ENCODE measurements at places on chromosomes 1 and 21.
A peak's percentile ranks its signal among the peaks of the same experiment; 100 is the strongest.

DNA sequence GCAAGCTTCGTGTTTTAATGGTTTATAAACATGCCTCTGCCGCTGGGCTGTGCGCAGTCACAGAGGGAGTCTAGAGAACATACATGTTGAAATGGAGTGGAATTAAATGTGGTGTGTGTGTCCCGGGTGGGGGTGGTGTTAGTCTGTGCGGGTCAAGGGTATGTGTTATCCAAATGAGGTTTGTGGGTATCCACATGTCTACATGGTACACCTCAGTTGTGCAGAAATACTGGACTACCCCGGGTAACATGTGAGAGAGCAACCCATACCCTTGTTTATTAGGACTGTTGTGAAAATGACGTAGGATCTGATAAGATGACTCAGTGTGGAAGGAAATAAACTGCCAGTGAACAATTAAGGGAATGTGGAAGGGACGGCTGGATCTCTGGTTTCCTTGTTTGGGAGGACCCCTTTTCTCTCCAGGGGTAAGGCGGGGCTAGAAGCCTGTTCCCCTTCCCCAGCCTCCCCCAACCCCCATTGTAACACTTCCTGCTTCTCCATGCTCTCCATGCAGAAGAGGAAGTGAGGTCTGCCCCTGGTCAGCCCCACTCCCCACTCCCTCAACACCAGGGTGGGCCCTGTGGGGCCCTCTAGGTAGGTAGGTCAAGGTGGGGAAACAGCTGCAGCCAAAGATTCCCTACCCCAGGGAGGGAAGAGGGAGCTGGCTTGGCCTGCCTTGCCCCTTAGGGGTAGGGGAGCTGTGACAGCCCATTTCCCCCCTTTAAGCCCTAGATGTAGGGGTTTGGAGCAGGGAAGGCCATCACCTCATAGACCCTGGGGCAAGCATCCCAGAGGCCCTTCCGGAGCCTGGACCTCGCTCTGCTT lies 690 bp downstream of the EPS8L3 start:
- no peak for DNase-seq

GRCh38 chr1:25927521-25928265 lies 21.5 kb upstream of the STMN1 start:
- no peak for DNase-seq

GRCh38 chr21:46054451-46054881 lies 43.4 kb upstream of the COL6A2 start:
- DNase-seq: no peak

- DNase-seq: no peak
Observed at GRCh38 chr1:209774592-209774991, 9.8 kb downstream of the C1orf74 start.

GRCh38 chr1:155011437-155012025 lies 8.9 kb downstream of the ZBTB7B start:
- no peak for DNase-seq

GRCh38 chr1:26161415-26162219 lies 2.7 kb downstream of the FAM110D start:
- no peak for DNase-seq

- DNase-seq: no peak
Observed at GRCh38 chr1:6386371-6386949, 7.1 kb downstream of the ACOT7 start.

- no peak for DNase-seq
Observed at GRCh38 chr1:215344539-215344938, 222.6 kb upstream of the KCTD3 start.

- DNase-seq: no peak
Observed at GRCh38 chr1:219629296-219629880, 16.5 kb upstream of the ZC3H11B start.

DNA sequence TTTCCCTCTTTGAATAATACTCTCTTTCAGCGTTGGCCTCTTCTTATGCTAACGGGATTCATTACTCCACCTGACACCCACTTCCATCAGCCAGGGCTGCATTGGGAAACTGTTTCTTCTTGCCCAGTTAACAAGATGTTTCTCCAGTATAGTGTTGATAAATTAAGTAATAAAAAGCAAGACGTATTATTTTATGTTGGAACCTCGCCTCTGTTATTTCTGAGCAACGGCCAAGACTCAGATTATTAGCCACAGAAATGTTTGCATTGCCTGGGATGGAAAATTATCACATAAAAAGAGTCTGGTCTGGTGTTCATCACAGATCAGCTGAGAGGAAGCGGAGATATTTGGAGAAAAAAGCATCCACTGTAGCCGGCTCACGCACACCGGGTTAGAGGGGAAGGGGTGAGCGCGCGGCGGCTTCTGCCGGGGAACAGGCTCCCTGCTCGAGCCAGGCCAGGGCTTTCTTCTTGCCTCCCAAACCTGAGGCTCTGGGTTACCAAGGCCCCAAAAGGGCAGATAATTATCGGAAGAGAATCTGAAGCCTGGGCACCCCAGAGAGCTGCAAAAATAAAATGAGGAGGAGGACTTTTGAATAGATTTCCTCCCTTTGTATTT lies 189.5 kb downstream of the PRDM16 start:
- DNase-seq: no peak

DNA sequence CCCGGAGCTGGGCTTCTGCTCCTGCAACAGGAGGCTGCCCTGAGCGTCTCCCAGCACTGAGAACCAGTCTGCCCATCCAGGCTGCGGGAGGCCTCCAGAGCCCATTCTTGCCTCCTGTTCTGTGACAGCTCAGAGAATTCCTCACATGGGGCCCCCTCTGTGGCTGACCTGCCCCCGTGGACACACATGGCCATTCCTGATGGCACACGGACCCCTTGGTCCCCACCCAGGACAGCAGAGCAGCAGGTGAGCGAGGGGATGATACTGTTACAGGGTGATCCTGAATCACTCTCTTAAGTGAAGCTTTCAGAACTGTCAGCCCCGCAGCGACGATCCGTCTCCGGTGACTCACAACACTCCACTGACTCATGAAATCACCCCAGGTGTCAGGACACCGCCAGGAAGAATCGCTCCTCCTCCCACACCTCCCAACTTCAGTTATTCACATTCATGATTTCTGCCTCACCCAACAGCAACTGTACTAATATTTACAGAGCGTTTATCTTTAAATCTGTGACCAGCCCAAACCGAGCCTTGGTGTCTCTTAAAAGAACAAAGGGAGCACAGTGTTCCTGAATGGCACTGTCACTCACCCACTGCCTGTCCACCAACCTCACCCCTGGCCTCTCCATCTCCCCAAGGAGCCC lies 22.5 kb downstream of the CHD5 start:
- DNase-seq: no peak

DNA sequence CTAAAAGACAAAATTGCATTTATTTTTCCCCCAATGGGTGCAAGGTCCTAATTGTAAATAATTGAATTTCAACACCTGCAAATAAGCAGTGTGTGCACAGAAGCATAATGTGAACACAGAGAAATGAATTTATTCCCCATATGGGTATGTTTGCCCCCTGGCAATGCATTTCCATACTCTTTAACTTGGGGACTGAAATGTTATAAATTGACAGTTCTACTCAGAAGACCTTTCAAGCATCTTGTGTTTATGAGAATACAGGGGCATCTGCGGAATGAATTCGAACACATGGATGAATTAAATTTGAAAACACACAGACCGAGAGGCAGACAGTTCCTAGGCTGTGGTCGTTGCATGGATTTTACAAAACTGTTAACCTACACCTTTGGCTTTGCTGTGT lies 3.5 kb downstream of the PBX1 start:
- DNase-seq: no peak

- no peak for DNase-seq
Observed at GRCh38 chr1:8625981-8626898, 191.2 kb downstream of the RERE start.

- no peak for DNase-seq
Observed at GRCh38 chr21:32806810-32807386, 35.3 kb upstream of the PAXBP1 start.

DNA sequence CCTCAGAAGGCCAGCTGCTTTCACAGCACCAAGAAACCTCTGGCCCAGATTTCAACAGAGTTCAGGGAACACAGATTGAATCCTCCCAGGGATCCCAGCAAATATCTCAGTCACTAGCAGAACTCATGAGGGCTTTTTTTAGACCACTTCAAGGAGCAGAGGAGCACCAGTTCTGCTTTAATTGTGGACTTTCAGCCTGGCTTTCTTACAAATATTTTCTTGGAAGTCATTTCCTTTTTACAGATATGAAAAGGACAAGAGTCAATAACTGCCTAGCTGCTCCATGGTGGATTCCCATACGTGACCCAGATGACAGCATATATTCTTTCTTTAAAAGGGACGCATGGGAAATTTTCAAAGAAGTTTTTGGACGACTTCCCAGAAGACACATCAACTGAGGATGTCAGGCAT lies 6.4 kb upstream of the LRRC8B start:
- no peak for DNase-seq

- DNase-seq: peak; percentile 11
Observed at GRCh38 chr1:202692959-202693555, 17.2 kb downstream of the SYT2 start.

GRCh38 chr21:30102871-30103270 lies 63.7 kb downstream of the CLDN17 start:
- no peak for DNase-seq

- no peak for DNase-seq
Observed at GRCh38 chr1:60449876-60450275, 376.3 kb upstream of the C1orf87 start.

- DNase-seq: no peak
Observed at GRCh38 chr21:31117128-31117916, 79.0 kb upstream of the KRTAP19-8 start.

GRCh38 chr1:93980320-93981273 lies 71.4 kb upstream of the GCLM start:
- no peak for DNase-seq

- no peak for DNase-seq
Observed at GRCh38 chr1:200670242-200671118, 773 bp upstream of the DDX59 start.

- no peak for DNase-seq
Observed at GRCh38 chr1:173330149-173330951, 123.2 kb upstream of the TNFSF4 start.

DNA sequence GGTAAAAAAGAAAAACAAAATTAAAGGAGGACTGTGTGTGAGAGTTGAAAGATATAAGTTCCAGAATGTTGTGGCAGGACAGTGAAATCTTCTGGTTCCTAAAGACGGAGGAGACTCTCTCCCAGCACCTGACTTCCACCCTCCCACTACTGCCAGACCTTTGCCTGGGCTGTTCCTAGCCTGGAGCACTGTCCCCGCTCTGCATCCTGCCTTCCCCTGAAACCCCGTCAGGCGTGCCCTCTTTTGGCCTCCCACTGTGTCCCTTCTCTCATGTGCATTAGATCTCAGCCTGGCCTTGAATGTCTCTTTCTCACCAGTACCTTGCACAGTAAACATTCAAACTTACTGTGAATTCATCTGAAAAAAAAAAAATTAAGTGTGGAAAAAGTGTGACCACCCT lies 74.1 kb downstream of the VPS26C start:
- DNase-seq: no peak

DNA sequence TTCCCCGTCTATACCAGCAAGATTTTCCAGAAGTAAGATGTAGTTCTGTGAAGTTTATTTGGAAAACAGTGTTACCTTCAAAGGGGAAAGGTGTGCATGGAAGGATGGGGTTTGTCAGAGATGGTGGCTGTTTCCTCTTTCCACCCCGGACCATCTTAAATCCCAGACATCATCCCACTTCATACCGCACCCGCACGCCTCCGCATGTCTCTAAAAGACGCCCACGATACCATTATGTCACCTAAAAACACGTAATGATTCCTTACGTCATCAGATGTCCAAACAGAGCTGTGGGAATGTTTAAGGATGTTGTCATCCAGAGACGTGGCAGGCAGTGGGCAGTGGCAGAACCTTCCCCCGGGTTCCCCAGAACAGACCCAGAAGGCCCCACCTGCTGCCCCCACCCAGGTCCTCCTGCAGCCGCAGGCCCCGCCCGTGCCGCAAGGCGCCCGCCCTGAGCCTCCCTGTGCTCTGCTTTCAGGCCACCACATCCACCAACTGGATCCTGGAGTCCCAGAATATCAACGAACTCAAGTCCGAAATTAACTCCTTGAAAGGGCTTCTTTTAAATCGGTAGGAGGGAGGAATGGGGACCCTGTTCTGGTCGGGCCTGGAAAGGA lies 152.2 kb downstream of the PEX14 start:
- no peak for DNase-seq

GRCh38 chr1:119260506-119260905 lies 108.1 kb upstream of the HAO2 start:
- DNase-seq: no peak

DNA sequence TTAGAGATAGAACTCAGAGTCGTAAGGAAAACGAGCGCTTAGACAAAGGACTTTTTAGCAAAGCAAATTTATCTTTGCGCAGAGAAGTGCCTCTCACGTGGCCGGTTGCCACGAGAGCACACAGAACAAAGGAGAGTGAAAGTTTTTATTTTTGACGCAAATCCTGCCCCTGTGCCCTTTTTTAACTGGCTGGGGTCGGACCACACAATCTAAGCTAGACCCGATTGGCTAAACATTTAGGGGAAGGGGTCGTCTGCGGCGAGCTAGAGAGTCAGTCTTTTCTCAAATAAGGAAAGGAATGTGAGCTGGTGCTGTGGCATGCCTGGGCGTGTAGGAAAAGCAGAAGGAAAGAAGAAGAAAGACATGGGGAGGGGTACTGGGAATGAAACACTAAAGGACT lies 2.4 kb downstream of the KRTAP10-2 start:
- no peak for DNase-seq

- DNase-seq: no peak
Observed at GRCh38 chr1:107454791-107455190, 314.0 kb downstream of the NTNG1 start.

- no peak for DNase-seq
Observed at GRCh38 chr1:197081117-197081753, 14.2 kb upstream of the F13B start.

DNA sequence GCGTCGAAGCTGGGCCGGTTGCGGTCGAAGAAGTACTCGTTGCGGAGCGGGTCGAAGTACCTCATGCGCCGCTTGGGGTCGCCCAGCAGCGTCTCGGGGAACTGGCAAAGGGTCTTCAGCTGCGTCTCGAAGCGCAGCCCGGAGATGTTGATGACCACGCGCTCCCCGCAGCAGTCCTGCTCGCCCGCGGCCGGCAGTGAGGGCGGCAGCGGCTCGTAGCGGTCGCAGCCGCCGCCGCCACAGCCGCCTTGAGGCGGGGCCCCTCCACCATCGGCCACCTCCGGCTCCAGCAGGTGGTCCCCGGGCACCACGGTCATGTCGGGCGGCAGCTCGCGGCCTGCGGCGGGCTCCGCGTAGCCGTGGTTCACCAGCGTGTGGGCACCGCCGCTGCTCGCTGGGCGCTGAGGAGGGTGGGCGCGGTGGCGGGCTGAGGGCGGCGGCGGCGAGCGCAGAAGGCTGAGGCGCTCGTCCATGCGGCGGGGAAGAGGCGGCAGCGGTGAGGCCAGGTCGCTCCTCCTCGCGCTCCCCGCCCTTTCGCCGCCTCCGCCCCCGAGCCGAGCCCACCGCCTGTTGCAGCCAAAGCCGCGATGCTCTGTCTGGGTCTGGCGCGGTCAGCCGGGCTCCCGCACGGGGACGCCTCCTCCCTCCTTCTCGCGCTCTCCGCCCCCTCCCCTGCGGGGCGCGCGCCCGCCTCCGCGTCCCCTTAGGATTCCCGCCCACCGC lies at the start of gene KCNA3:
Gene KCNA3 (minus strand): TSS at position 604 of the 723 bp plus-strand sequence. CDS start 131 bp downstream, at position 473.
- DNase-seq: peak; percentile 60

GRCh38 chr1:178500936-178501554 lies 4.3 kb upstream of the CLEC20A start:
- DNase-seq: no peak

- no peak for DNase-seq
Observed at GRCh38 chr1:247088967-247089366, 10.4 kb upstream of the ZNF670 start.

Data from T-cell (primary cell).